ENCODE measurements at places on chromosomes 1 and 21.

DNA sequence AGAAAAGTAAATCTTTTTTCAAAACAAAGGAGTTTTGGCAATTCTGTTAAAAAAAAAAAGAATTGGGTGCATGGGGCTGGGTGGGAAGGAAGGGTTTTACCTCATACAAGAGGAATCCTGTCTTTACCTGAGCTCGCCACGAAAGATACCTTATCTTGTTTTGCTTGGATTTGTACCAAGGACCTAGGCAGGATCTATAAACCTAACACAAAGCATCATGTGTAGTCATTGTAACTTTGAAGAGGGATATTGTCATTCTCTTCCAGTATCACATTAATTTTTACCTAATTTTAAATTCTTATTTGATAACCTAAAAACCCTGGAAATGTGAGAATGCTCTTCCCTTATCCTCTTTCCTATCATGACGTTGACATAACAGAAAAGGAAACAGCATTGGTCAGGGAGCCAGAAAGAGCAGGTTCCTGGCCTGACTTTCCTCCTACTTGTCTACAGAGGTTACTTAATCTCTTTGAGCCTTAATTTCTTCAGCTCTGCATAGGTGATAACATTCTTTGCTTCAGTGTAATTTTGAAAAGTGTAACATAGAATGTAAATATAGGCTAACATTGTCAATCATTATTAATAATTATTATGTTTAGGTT, 4.0 kb upstream of the LAMC1 start:
- no peak for DNase-seq

DNA sequence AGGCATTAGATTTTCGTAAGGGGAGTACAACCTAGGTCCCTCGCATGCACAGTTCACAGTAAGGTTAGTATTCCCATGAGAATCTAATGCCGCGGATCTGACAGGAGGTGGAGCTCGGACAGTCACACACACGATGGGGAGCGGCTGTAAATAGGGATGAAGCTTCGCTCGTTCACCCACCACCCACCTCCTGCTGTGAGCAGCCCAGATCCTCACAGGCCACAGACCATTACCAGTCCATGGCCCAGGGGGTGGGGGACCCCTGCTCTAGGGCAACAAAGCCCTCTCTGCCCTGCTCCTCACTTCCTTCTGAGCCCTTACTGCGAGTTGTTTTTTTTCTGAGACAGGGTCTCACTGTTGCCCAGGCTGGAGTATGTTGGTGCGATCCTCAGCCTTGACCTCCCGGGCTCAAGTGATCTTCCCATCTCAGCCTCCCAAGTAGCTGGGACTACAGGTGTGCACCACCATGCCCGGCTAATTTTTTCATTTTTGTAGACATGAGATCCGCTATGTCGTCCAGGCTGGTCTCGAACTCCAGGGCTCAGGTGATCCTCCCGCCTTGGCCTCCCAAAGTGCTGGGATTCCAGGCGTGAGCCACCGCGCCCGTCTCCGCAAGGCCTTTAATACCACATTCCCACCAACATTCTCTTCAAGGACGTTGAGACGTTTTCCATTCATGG, 21.3 kb downstream of the TRPM2 start:
- no peak for DNase-seq

DNA sequence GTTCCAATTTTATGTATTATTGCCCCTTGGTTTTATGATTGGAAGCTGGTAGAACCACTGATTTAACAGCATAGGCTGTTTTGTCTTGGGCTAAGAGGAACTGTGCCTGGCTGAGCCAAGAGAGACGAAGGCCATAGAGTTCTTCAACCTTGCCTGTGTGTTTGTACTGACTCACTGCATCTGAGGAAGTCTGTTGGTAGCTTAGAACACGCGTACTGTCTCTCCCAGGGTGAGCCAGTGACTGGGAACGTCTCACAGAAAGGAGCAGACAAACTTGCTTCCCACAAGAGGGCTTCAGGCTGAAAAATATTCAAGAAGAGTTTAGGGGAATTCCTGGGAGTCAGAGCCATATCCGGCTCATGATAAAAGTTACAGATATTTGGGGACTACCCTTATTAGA, 14.9 kb downstream of the TMEM51 start:
- DNase-seq = no peak

GRCh38 chr1:61397935-61398334, 315.6 kb downstream of the NFIA start:
- DNase-seq = no peak

GRCh38 chr1:240031009-240031408, 60.7 kb upstream of the FMN2 start:
- no peak for DNase-seq

GRCh38 chr1:59570524-59570923, 244.2 kb upstream of the HOOK1 start:
- no peak for DNase-seq

- DNase-seq = no peak
These were observed 357.5 kb downstream of the SMYD3 start for GRCh38 chr1:246149543-246149942.

DNA sequence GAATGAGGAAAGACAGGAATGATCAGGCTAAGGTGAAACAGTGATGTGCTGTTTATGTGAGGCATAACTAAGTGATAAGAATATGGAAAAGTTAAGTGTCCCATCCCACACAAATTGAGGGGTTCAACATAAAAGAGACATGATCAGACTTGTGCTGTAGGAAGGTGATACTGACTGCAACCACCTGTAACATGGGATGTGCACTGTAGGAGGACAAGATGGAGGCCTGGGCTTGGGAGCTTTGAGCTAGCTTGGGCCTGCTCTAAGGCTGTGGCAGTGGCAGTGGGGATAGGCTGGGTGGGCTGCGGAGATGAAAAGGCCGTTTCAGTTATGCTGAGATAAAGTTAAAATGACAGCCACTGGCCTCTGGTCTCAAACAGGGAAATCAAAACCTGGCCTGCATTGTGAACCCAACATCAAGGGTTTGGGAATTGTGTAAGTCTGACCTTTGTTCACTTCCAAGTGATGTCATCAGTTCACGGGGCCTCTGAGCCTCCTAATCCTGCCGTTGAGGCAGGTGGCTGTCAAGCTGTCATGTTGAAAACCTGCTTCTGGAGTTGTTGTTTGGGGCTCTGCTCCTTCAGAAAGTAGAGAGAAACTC, 61.2 kb upstream of the TENT5C start:
- no peak for DNase-seq

GRCh38 chr1:61054601-61054993, 27.8 kb upstream of the NFIA start:
- no peak for DNase-seq
